ENCODE measurements at places on chromosomes 12 and 14.
A peak's percentile ranks its signal among the peaks of the same experiment; 100 is the strongest.

GRCh38 chr12:95440401-95440800 is 33.6 kb upstream of the METAP2 start:
- peak; percentile 53 for DNase-seq

DNA sequence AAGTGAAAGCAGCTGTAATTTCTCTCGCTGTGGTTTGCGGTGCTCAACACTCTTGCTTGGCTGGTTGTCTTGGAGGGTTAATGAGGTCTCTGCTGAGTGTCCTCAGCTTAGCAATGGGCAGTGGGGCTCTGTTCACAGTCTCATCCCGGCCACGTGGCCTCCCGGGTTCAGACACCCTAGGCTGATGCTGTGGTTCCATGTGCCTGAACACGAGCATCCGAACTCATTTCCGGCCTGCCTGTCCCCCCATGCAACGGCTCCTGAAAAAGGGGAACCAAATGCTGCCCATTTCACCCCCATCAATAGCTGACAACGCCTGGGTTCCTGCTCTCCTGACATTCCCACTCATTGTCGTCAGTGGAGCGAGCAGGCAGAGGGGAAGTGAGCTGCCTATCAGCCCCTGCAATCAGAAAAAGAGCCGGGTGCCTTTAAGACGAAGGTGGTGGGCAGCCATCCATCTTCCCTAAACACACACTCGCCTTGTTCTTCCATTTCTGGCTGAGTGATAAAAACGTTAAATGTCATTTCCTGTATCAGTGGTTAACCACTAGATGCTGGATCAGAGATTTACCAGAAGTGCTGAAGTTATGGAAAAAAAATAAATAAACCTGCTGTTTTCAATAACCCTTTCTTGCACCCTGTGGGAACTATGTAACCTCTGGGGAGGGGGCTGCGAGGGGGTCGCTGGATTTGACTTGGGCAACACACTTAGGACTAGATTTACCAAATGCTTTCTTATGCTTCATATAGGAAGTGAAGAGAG is 60.3 kb upstream of the BCL2L14 start:
- peak; percentile 84 for DNase-seq

DNA sequence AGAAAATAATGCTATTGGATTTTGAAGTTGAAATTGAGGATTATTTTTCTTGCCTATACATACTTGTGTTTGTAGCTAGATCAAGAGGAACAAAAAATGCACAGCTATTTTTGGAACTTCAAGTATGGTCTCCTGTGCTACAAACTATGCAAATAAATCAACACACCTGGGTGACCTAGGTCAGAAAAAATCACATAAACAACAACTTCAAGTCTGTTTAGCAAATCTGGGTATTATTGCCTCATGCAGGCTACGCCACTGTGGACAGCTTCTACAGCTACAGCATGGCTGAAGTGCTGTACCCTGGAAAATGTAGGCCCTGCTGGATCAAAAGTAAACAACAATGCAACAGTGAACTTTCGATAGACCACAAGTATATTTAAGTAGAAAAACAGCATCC is 87.5 kb downstream of the SLC6A15 start:
- no peak for DNase-seq

DNA sequence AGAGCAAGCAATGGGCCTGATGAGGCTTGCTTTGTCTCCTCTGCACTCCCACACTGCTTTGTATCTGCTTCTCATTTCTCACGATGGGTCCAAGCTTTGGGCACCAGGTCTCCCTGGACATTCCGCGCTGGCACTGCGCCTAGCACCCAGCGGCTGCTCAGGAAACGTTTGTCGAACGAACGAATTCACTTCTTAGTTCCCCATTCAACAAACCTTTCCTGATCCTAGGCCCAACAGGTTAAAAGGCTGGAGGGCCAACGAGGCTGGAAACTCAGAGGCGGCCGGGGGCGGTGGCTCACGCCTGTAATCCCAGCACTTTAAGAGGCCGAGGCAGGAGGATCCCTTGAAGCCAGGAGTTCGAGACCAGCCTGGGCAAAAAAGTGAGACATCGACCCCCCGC is 1.0 kb upstream of the GLRX5 start:
- DNase-seq, result no peak

- no peak for DNase-seq
These were observed 283.1 kb downstream of the DPF3 start for GRCh38 chr14:72610831-72611200.

- peak; percentile 17 for DNase-seq
These were observed 279.9 kb upstream of the FAR2 start for GRCh38 chr12:28869197-28869596.

GRCh38 chr12:90010089-90010488 is 301.5 kb upstream of the ATP2B1 start:
- DNase-seq, result no peak

DNA sequence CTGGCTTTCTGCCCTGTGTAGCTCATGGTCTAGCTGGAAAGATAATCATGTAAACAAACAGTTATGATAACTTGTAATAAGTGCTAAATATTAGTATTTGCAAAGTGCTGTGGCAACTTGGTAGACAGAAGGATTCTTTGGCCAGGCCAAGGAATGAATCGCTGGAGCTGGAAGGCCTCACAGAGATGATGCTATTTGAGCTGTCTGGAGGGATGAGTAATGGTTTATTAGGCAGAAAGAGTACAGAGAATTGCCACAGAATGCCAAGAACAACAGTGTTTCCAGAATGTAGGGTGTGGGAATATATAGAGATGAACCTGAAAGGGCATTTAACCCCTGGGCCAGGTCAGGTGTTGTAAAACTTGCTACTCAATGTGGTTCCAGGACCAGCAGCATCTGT is 27.6 kb downstream of the OTX2 start:
- no peak for DNase-seq

- DNase-seq, result no peak
These were observed 815 bp downstream of the DEGS2 start for GRCh38 chr14:100158566-100159093.

DNA sequence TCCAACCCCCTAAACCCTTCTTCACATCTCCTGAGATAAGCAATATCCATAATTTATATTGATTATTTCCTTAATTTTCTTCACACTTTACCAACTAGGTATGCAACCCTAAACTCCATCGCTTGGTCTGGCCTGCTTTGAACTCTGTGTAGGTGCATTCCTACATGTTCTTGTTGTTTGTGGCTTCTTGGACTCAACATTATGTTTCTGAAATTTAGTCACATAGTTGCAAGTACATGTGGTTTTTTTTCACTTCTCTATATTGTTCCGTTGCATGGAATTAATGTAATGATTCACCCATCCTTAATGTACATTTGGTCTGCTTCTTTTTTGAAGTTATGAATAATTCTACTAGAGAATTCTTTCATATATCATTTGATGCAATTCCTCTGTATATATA is 1.6 kb upstream of the TAS2R30 start:
- no peak for DNase-seq

GRCh38 chr12:131688845-131689154 is 22.1 kb upstream of the SFSWAP start:
- no peak for DNase-seq

GRCh38 chr12:65720136-65721130 is 103.8 kb upstream of the HMGA2 start:
- DNase-seq, result peak; percentile 88

GRCh38 chr12:58540480-58541299 is 379.6 kb downstream of the LRIG3 start:
- DNase-seq, result peak; percentile 88

- DNase-seq, result no peak
These were observed 3.6 kb upstream of the LGALS3 start for GRCh38 chr14:55125403-55125802.
